CD4-positive, alpha-beta T cell treated with Interleukin-21 for 1 hour (primary cell): ENCODE measurements at places on chromosomes 6 and 20.

GRCh38 chr6:117947234-117947633 lies 40.2 kb downstream of the SLC35F1 start:
- DNase-seq: no peak

DNA sequence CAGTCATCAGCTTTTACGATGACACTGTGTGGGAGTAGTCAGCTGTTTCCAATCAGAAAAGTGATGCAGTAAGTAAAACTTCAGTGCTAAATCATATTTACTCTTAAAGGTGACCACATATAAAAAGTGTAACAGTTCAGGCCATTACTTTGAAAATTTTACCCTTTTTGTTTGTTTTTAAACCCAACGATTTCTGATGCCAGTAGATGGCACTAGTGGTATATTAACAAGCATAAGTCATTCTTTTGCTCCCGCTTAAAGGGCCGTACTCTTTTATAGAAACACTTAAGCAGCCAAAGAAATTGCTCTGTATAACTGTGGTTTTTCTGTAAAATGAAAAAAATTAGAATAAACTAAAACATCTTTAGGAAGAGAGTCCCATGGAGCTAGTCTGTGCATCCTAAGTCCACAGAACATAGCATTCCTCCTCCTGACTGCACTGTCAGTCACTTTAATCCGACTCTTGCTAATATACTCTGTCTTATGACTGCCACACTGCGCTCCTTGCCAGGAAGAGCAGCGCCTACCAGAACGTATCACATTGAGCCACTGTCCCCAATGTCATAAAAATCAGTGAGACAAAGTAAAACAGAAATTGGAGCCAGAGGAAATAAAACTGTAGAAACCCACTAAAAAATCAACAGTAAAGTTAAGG lies 25.0 kb downstream of the HEBP2 start:
- peak; percentile 63 for DNase-seq

- DNase-seq: no peak
These were observed 232.4 kb downstream of the DOK5 start for GRCh38 chr20:54707801-54708200.

DNA sequence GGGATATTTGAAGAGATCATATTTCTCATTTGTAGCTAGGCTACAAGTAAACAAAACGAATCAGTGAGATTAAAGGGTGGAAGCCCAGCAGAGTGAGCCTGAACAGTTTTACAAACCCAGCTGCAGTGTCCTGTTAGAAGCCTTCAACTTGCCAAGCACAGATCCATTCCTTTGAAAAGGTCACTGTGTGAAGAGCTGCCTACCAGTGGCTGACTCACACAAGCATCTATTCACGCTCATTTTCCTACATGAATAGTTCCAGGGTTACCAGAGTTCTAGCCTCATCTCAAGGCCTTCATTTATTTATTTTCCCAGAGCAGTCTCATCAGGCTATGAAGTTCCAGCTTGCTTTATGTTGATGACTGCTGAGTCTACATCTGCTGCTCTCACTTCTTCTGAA lies 25.7 kb upstream of the MLIP start:
- no peak for DNase-seq

DNA sequence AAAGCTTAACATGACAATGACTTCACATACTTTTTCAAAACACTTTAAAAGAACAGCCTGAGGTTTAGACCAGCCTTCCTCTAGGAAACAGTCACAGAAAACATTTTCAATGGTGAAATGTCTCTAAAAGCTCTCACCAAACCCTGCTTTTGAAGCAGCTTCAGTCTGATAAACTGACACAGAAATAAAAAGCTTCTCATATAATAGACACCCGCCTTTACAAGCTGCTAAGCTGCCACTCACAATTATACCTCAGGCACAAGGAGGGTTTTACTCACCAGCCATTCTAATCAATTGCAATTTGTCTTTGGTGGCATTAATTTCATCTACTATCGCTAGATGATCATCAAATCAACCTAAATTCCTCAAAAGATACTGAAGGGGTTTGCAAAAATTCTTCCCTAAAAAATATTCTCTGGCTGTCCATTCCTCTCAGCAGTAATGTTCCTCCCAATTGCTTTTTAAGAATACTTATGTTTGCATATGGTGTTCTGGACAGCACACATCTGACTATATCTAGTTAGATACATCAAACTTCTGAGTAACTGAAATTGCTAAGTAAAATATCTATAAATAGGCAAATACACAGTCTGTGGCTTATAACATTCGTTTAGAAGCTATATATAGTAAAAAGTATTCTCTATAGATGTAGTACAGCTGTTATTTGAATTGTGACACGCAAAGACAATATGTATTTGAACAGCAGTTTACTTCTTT lies 29.4 kb downstream of the KIF13A start:
- no peak for DNase-seq

- no peak for DNase-seq
These were observed 557.4 kb upstream of the EYS start for GRCh38 chr6:66264376-66264775.

GRCh38 chr6:28165563-28165962 lies 23.9 kb downstream of the ZKSCAN8 start:
- DNase-seq: no peak

GRCh38 chr6:19772891-19773290 lies 64.3 kb upstream of the ID4 start:
- DNase-seq: no peak

DNA sequence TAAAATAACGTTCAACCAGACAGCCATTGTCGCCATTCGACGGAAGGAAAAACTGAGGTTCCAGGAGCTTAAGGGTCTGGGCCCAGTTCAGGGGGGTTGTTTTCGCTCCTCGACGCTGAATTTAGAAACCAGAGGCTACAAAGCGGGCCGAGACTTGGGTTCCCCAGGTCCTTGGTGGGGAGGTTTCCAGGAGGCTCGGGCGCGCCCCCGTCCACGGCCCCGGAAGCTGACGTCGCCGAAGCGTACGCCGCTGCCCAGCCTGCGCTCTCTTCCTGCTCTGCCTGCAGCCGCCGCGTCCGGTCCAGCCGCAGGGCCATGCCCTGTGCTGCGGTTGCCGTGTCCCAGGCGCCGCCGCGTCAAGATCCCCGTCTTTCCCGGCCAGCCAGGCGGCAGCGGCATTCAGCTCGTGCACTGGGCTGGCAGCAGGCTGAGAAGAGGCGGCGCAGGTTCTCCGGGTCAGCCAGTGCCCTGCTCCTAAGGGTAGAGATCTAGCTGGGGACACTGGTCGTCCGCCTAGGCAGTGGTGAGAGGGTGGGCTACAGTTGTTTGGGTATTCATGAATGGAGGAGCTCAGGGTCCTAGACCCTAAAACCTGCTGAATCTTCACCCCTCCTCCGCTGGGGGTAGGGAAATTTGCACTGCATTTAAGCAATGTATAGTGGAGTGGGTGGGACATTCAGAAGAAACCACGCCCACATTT lies 901 bp upstream of the TRIM26 start:
- peak; percentile 82 for DNase-seq

DNA sequence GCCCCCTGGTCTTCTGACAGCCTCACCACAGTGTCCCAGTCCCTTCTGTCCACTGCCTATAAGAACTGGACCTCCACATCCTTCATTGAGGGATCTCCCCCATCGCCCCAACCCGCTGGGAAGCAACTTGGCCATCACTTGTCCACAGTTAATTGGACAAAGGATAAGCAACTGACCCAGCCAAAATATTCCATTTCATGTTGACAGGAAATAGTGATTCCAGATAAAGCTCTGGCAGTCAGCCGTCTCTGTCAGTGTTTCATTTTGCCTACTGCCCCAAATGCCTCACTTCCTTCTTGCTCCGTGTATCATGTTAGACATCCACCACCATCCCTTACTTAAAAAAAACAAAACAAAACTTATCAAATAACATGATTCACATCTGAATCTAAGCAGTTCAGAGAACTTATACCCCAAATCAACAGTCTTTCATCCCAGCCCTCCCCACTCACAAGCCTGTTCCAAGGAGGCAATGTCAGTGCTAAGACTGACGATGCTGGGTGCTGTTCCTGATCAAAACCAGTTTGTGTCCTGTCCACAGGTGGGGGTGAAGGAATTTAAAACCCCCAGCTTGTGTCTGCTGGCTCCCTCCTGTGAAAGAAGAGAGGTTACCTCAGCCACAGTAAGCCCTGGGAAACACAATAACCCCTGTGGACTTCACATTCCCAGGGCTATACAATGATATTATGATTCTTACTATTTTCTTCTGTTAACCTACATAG lies 162.5 kb downstream of the WDR27 start:
- no peak for DNase-seq

DNA sequence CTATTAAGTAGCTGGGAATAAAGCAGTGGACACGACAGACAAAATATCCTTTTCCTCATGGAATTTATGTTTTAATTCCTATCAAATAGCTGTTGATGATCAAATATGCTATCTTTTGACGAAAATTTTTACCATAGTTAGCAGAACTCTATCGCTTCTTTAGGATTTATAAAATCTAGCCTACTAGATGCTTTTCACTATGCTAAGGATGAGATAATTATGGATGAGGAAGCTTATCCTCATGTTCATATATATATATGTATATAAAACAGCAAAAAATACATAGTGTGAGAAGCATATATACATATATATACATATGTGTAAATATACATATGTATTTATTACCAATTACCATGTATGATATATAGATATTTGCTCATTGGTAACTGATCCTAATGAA lies 12.9 kb upstream of the PRSS16 start:
- DNase-seq: no peak

DNA sequence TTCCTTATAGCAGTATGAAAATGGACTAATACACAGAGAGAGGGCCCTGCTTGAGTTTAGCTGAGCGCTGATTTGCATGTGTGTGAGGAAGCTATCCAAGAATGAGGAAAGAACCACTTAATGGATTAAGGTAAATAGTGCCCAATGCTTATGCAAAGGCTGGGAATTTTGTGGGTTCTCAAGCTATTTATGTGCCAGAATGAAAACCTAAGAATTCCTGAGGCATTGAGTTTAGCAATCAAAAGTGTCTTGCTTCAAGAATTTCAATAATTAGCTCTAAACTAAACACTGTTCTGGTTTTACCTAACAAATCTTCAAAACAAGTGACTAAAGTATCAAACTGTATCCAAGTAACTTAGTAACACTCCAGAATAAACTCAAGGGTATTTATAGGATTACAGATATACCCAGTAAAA lies 7.0 kb upstream of the OR14J1 start:
- DNase-seq: no peak

DNA sequence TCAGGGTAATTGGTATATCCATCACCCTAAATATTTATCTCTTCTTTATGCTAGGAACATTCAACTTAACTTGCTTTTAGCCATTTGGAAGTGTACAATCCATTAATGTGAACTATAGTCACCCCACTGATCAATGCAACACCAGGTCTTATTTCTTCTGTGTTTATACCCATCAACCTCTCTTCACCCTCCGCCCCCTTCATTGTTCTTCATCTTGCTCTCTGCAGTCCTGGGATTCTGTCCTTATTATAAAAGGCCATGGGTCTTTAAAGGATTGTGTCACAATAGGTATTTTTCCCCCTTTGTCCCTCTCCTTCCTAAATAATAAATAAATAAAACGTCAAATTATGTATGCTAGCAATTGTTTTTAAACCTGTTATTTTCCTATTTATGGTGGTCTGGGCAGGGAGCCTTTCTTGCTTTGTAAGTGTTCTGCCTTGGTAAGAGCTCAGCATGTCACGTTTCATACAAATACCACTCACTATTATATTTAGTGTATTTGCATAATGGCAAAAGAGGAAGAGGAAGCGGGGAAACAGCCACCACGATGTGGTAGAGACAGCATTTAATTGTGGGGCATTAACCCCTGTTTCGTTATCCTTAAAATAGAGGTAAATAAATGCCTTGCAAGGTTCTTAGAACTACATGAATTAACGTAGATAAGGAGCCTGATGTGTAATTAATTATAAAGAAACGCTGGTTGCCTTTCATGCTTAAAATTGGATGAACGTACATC lies 1.9 kb downstream of the ABRACL start:
- DNase-seq: peak; percentile 34

DNA sequence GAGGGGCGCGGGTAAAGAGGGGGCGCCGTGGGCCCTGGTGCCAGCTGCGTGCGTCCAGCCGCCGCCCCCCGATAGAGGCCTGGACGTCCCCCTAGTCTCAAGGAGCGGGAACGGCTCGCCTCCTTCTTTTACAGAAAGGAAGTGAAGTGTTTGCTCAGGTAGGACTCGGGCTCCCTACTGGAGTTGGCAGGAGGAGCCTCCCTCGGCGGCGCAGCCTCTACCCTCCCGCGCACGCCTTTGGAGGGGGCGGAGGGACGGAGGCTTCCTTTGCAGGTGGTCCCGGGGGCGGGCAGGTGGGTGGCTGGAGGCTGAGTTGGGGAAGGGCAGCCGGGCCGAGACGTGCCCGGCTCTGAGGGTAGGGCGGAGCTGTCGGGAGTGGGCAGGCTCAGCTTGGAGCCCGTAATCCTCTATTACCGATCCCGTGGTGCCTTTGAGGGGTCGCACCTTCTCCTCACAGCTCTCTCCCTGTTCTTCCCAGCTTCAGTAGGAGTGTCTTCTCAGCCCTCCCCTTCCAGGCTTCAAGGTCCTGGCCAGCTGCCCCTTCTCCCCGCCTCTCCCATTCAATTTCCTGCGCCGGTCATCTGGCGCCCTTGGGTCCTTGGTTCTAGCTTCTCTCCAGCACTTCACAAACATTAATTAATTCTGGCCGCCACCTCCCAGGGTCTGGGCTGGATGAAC lies 728 bp downstream of the ITPR3 start:
- peak; percentile 42 for DNase-seq

GRCh38 chr20:53658973-53659372 lies 65.3 kb upstream of the ZNF217 start:
- no peak for DNase-seq
